Activated CD8-positive, alpha-beta T cell treated with anti-CD3 and anti-CD28 coated beads for 36 hours (primary cell): ENCODE measurements at places on chromosomes 5 and 9. TPM values are rescaled to one million over a fixed set of nuclear protein-coding genes. Genes with fewer than 3 reads are reported as not detected.

- no peaks in the 10 kb centered on the region for H3K36me3 ChIP-seq
- no peak for DNase-seq
- H3K27me3 ChIP-seq: no peaks in the 10 kb centered on the region
- no peaks in the 10 kb centered on the region for H3K4me1 ChIP-seq
- no peak overlapping the region for H3K4me3 ChIP-seq
- no peak overlapping the region for H3K27ac ChIP-seq
These were observed 413.6 kb upstream of the ADAMTSL1 start for GRCh38 chr9:18060269-18060934.

DNA sequence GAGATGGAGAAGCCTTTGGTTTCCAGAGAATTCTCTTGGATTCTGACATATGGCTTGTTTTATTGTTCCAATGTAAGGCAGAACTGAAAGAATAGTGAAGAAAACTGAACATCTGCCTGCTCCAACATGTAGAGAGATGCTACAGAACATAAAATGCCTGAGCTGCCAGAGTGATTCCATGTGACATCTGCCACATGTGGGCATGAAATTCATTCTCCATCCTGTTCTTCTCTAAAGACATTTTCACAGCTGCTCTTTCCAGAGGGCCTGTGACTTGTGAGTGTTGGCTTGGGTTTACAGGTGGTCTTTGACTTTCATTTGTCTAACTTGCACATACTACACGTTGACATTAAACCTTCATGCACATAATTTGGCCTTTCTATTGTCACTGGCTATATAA lies 33.7 kb upstream of the TXN start:
- H3K4me1 ChIP-seq: no peaks in the 10 kb centered on the region
- H3K36me3 ChIP-seq: no peaks in the 10 kb centered on the region
- DNase-seq: no peak
- no peaks in the 10 kb centered on the region for H3K27me3 ChIP-seq
- H3K4me3 ChIP-seq: no peak overlapping the region

GRCh38 chr5:177103523-177104253 lies 17.0 kb downstream of the FGFR4 start:
- peaks cover 3% of the 10 kb centered on the region for H3K27me3 ChIP-seq
- H3K36me3 ChIP-seq: no peaks in the 10 kb centered on the region
- no peaks in the 10 kb centered on the region for H3K4me1 ChIP-seq
- H3K4me3 ChIP-seq: no peak overlapping the region

GRCh38 chr9:99066571-99066970 lies 38.3 kb upstream of the TGFBR1 start:
- H3K27ac ChIP-seq: no peak overlapping the region
- H3K4me1 ChIP-seq: peaks cover 36% of the 10 kb centered on the region
- H3K27me3 ChIP-seq: peaks cover 2% of the 10 kb centered on the region
- no peak overlapping the region for H3K4me3 ChIP-seq

- H3K27me3 ChIP-seq: no peaks in the 10 kb centered on the region
- peaks cover 75% of the 10 kb centered on the region for H3K4me1 ChIP-seq
- H3K4me3 ChIP-seq: peak overlapping the region; percentile 81
- peak; percentile 40 for DNase-seq
- peak overlapping the region; percentile 89 for H3K27ac ChIP-seq
- no peaks in the 10 kb centered on the region for H3K36me3 ChIP-seq
These were observed 2.0 kb upstream of the GCNT4 start for GRCh38 chr5:75054134-75054930.

DNA sequence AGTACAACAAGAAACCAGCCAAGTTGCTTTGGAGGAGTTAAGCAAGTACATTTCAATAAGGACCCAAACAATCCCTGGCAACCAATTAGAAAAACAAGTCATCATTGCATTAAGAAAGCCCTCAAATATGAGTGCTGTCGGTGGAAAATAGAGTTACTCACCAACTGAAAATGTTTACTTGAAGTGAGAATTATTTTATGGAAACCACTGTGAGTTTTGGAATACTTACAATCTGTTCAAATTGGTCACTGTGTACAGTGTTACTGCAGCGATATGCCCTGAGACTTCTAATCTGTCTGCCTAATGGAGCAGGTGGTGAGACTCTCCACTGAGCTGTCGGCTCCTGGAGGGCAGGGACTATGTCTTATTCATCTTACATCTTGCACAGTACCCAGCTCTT lies 1073.2 kb upstream of the DMAC1 start:
- DNase-seq: no peak
- no peak overlapping the region for H3K27ac ChIP-seq
- no peaks in the 10 kb centered on the region for H3K36me3 ChIP-seq
- H3K27me3 ChIP-seq: peaks cover 1% of the 10 kb centered on the region

DNA sequence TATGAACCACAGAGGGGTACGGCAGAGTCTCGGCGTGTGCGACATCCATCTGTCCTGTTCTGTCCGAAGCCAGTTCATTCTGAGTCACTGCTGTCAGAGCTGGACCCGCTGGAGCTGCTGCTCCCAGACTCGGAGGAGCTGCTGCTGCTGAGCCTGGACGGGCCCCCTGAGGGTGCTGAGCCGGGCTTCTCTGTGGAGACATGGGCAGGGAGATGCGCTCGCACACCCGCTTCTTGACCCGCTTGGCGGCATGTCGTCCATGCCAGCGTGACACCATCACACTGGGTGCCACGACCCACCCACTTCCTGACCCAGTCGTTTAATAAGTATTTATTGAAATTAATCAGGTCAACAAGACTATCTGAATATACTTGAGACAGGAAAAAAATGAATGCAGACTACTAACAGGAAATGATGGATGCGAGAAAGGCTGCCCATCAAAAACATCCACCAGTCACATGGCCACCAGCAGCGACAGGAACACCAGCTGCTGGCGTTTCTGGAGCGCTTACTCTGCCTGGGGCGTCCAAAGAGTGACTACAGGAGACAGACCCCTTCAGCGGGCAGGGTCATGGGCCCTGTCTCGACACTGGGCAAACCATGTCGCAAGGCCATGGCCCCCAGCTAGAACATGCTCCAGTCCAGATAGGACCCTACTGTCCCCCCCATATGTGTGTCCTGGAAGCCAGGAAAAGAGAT lies 8.4 kb downstream of the BRD3OS start:
- peaks cover 25% of the 10 kb centered on the region for H3K36me3 ChIP-seq
- DNase-seq: no peak

DNA sequence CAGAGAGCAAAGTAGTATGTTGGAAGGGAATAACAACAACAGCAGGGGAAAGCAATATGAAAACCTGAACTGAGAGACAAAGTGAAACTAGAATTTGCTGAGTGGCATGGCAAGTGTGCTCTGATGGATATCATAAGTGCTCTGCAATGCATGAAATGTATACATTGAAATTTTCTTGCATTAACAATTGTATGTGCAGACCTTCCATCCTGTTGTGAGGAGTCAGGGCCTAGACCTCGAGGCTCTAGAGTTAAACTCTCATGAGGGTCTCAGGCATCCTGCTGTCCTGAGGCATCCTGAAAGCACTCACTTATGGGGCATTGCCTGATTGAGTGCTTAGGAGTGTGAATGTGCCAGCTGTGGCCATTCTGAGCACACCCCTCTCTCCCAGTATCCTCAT lies 1.1 kb downstream of the ECM2 start:
- DNase-seq: no peak
- H3K27ac ChIP-seq: no peak overlapping the region
- no peak overlapping the region for H3K4me3 ChIP-seq

DNA sequence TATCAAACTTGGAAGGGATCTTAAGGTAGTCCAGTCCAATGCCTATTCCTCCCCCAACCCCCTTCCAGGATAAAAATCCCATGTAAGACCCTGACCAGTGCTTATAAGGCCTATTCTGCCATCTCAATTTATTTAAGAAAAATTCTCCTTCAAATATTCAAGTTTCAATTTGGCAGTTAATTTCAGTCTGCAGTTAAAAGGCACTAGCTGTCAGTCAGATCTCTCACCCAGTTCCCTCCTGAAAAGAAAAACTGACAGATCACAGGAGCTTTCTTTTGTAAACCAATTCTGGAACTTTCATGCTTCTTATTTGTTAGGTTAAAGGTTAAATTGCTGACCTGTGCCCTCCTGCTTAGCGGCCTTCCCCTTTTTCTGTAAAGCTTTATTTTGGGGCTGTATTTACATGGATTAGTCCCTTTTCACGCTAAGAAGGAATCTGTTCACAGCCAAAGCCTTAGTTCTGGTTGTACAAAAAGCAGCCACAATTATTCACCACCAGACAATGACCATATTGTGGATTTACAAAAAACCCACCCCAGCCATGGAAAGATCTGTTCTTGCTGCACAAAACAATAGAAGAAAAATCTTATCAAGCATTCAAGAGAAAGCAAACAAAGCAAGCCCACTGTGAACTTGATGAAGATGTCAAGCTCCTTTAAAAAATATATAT lies 68.7 kb downstream of the DENND1A start:
- peaks cover 6% of the 10 kb centered on the region for H3K4me1 ChIP-seq
- H3K27ac ChIP-seq: no peak overlapping the region
- no peaks in the 10 kb centered on the region for H3K27me3 ChIP-seq
- peaks cover 18% of the 10 kb centered on the region for H3K36me3 ChIP-seq
- DNase-seq: no peak

DNA sequence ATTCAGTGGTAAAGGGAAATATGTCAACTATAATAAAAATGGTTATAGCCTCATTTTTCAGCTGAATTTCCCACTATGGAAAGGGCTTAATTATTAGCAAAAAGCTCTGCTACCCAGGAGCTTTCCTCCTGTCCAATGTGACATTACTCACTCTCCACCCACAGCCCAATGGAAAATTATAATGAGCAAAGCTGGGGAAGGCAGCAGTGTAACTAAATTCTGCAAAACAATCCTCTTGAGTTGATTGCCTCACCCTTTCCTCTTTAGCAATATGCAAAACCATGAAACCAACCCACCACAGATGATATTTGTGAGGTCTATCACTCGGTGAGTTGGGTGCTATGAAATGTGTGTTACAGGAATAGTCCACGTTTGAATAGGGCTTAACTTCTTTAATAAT lies 14.0 kb upstream of the PLPPR1 start:
- H3K36me3 ChIP-seq: no peaks in the 10 kb centered on the region
- H3K4me1 ChIP-seq: no peaks in the 10 kb centered on the region
- no peak for DNase-seq
- no peak overlapping the region for H3K4me3 ChIP-seq

DNA sequence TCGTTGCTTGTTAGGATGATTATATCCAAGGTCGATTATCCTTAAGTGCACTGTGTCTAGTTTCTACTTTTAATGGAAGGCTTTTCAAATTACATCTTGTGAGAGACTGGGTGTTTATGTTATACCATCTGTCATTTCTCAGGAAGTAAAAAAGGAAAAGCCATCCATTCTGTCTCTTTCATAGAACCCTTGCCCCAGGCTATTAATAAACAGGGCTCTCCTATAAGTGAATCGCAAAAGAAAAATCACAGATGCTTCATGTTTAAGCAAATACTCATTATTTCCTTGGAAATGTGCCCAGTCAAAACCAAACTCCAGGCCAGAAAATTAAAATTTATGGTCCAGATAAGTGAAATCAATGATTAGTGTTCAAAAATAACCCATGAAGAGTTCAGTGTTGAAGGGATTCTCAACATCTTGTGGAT lies 58.1 kb downstream of the STARD4 start:
- no peak for DNase-seq
- H3K4me1 ChIP-seq: peaks cover 17% of the 10 kb centered on the region
- no peaks in the 10 kb centered on the region for H3K27me3 ChIP-seq
- no peak overlapping the region for H3K4me3 ChIP-seq

DNA sequence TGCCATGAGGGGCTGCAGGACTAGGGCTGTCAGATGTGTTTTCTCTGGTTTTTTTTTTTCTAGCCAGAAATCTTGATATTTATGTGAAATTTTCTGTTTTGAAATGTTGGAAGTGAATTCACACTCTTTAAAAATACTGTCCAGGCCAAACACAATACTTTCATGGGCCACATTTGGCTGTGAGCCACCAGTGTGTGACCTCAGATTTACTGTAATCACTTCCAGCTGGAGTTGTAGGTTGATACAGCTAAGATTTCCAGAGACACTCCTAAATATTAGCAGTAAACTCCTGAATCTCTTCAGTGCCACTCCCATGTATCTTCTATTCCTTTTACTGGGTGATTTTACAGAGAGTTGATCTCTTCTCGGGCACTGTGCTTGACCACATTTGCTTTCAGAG lies 92.2 kb upstream of the CKMT2 start:
- no peak overlapping the region for H3K27ac ChIP-seq
- peaks cover 5% of the 10 kb centered on the region for H3K4me1 ChIP-seq
- peaks cover 14% of the 10 kb centered on the region for H3K36me3 ChIP-seq
- no peak overlapping the region for H3K4me3 ChIP-seq
- H3K27me3 ChIP-seq: no peaks in the 10 kb centered on the region

DNA sequence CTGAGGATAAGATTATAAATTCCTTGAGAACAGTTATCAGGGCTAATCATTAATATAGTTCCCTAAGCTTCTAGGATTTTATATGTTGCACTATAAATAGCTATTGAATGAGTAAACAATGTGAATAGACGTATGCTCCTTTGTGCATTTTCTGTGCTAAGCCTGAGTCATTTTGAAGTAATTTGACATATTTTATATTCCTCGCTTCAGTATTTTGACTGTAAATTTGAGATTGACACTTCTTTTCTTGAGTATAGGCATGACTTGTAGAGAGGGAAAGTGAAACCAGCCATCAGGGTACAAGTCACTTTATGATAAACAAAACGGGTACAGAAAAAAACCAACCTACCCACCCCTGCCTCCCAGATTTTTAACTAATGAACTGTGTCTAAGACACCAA lies 367.7 kb upstream of the PRR16 start:
- no peak overlapping the region for H3K27ac ChIP-seq
- no peak overlapping the region for H3K4me3 ChIP-seq
- H3K36me3 ChIP-seq: no peaks in the 10 kb centered on the region
- H3K27me3 ChIP-seq: no peaks in the 10 kb centered on the region
- no peaks in the 10 kb centered on the region for H3K4me1 ChIP-seq

Gene IFNK
- total RNA-seq: not detected

Gene HACD4
- total RNA-seq: 4.1 TPM

Gene SPATA31A3
- total RNA-seq: not detected

Gene DOCK8
- total RNA-seq: 166 TPM

Gene ZNF608
- total RNA-seq: not detected

Gene SPIN1
- total RNA-seq: 32.0 TPM

Gene CCDC187
- not detected for total RNA-seq

Gene IRX1
- total RNA-seq: not detected

Gene EXD3
- total RNA-seq: 9.0 TPM

Gene FGF1
- total RNA-seq: not detected
